ENCODE measurements at places on chromosomes 16 and 17.
A peak's percentile ranks its signal among the peaks of the same experiment; 100 is the strongest.

- DNase-seq = no peak
Measured at GRCh38 chr16:81818905-81819304, 39.8 kb downstream of the PLCG2 start.

DNA sequence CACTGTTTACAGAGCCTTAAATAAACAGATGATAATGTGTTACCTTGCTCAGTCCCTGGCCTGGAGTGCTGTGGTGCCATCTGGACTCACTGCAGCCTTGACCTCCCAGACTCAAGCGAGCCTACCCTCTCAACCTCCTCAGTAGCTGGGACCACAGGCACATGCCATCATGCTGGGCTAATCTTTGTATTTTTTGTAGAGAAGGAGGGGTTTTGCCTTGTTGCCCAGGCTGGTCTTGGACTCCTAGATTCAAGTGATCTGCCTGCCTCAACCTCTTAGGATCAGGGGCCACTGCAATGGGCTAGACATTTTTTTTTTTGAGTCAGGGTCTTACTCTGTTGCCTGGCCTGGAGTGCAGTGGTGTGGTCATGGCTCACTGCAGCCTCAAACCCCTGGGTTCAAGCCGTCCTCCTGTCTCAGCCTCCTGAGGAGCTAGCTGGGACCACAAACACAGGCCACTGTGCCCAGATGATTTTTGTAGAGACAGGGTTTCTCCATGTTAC is 5.0 kb upstream of the NAGLU start:
- DNase-seq = no peak

- DNase-seq = no peak
Measured at GRCh38 chr16:75130150-75130771, 13.7 kb upstream of the LDHD start.

DNA sequence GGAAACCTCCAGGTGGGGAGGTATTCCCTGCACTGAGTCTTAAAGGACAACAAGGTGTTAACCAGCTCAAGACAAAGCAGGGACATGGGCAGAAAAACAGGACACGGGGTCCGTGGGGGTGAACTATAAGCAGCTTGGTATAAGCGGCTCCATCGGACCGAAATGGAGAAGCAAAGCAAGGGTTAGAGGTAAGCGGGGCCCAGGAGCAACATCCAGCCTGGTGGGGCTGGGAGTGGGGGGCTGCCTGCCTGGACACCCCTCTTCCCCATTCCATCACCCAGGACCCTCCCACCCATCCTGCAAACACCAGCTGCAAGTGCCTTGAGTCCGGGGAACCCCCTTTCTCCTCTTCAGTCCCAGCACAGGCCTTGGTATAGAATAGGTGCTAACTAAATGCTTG is 29.5 kb downstream of the MYH11 start:
- no peak for DNase-seq

GRCh38 chr17:69637446-69638156 is 223.1 kb downstream of the MAP2K6 start:
- DNase-seq = peak; percentile 48

DNA sequence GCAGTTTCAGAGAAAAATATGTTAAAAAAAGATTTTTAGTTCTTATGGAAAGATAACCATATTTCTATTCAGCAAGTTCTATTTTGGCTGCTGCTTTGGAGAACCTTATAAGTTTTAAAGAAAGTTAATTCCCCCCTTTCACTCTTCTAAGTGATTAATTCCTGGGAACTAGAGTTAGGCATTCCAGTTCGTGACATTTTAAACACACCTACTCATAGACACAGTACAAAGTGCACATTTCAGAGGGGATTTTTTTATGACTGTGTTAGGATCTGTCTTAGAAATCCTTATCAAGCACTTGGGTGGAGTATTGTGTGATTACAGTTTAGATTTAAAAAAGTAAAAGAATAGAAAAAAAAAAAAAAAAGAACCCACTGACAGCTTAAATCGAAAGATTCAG is 3.5 kb upstream of the CDH11 start:
- DNase-seq = no peak

- DNase-seq = no peak
Measured at GRCh38 chr17:149897-150584, 12.7 kb downstream of the SCGB1C2 start.

- peak; percentile 90 for DNase-seq
Measured at GRCh38 chr17:40803617-40804082, 3.9 kb upstream of the KRT28 start.

- no peak for DNase-seq
Measured at GRCh38 chr16:1982013-1982433, 754 bp upstream of the NOXO1 start.

DNA sequence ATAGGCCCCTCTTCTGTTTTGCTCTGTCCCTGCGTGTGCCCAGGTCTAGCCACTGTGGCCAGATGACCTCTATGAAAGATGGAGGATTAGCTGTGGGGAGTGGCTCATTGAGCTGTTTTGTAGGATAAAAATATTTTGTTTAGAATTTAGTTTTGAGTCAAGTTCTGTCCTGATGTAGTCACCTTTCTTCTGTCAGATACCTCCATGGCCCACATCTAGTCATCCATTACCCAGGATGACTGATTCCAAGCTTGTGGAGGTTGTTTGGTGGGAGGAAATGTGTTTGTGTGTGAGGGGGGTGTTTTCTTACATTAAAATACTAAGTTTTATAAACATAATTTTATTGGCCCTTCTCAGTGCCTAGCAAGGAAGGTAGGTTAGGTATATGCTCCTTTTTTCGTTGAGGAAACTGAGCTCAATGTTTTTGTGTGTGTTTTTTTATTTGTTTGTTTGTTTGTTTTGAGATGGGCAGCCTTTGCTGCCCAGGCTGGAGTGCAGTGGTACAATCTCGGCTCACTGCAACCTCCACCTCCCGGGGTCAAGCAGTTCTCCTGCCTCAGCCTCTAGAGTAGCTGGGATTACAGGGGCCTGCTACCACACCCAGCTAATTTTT is 16.3 kb downstream of the SNX11 start:
- no peak for DNase-seq

DNA sequence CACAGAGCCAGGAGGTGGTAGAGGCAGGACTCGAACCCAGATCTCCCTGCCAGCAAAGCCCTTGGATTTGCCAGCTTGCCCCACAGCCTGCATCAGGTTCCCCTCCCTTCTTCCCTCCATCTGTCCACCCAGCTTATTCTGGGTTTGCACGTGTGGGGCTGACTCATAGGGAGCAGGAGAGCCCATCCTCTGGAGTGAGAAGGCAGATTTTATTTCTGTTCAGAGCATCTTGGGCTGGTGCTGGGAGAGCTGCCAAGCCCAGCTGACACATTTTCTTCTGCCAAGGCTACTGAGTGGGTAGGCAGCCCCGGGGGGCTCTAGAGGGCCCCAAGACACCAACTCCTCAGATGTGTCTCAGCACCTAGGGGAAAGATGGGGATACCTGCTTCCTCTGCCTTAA is 106.3 kb upstream of the CRHR1 start:
- no peak for DNase-seq

- DNase-seq = no peak
Measured at GRCh38 chr17:7184091-7184488, 4.9 kb upstream of the ASGR1 start.

- DNase-seq = no peak
Measured at GRCh38 chr17:1473170-1473569, 17.1 kb upstream of the CRK start.

DNA sequence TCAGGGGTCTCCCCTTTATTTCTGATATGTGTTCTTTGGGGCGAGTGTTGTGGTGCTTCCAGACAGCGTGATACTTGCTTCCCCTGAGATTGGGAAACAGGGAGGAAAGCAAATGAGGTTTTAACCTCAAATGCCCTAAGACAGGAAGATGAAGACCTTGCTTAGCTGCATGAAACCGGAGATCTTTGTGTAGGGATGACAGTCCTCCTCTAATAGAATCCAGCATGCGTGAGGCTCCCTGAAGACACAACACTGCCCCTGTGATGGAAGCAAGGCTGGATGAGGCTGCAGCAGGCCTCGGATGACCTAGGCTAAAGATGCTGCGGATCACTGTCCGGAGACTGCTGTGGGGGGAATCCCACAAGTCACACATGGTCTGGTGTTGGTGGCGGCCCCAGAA is 491.0 kb downstream of the CDH13 start:
- no peak for DNase-seq

DNA sequence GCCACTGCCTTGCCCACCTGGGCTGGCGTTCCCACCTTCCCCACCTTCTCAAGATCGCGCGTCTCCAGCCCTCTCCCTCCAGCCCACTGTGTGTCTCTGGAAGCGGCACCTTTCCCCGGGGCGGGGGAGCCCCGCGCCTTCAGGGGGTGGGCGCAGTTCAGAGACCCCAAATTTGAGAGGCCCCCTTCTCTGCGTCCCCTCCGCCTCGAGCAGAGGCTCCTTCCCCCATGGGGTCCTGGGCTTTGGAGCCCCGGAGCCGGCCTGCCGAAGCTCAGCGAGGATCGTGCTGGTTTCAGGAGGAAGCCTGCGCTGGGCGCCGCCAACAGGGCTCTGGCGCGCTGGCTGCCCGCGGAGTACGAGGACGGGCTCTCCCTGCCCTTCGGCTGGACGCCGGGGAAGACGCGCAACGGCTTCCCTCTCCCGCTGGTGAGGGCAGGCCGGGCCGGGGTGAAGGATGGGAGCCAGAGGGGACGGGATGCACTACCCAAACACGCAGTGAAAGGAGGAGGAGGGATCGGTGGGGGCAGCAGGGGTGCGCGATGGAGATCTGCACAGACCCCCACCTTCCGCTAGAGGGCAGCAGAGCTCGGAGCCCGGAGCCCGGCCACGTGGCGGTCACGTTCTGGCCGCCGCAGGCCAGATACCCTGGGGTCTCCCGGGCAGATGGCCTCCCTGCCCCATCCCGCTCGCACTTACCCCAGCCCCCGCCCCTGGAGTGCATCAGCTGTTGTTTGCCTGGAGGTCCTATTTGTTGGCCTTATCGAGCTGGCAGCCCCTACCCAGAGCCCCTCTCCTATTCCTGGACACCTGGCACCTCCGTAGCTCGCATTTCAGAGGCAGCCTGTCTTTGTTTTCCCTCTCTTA is 11.1 kb downstream of the LPO start:
- DNase-seq = peak; percentile 95

DNA sequence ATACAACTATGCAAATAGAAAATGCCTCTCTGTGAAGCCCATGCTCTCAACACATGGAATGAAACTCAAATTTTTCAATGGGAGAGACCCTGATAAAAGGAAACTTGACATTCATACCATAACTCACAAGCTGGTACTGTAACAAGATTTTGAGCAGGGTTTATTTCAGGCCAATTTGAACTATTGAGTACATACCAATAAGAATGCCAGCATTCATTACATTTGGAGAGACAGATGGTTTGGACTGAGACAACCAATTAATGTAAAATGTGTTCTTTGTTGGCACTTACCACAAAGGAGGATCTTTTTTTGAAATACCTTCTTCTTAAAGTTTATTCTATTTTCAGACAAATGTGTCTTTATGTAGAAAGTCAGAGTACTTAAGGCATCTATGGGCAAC is 1357.0 kb upstream of the GOT2 start:
- no peak for DNase-seq

- peak; percentile 20 for DNase-seq
Measured at GRCh38 chr16:84973236-84973635, 38.1 kb downstream of the ZDHHC7 start.

DNA sequence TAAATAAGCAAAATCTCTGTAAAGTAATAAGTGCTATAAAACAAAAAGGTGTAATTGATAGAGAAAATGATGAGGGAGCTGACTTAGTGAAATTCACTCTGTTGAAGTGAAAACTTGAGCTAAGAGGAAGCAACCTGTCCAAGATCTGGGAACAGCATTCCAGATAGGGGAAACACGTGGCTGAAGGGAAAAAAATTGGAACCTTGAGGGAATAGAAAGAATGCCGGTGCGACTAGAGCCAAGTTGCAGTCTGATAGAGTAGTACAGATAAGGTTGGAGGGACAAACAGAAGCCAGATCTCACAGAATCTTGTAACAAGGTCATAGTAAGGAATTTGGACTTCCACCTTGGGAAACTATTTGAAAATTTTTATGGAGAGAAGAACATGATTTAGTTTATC is 623 bp upstream of the DDX52 start:
- DNase-seq = no peak

DNA sequence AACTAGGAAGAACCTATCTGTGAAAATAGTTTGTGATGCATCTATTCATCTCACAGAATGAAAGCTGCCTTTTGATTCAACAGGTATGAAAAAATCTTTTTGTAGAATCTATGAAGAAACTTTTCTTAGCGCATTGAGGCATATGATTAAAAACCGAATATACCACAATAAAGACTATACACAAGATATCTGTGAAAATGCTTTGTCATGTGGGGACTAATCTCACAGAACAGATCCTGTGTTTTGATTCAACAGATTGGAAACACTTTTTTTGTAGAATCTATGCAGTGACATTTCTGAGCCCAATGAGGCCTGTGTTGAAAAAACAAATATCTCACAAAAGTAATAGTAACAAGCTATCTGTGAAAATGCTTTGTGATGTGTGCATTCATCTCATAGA is 2247.5 kb downstream of the TP53TG3F start:
- no peak for DNase-seq

GRCh38 chr17:8552577-8553320 is 77.8 kb downstream of the MYH10 start:
- DNase-seq = peak; percentile 25

- DNase-seq = no peak
Measured at GRCh38 chr17:11105141-11105540, 135.9 kb upstream of the SHISA6 start.

DNA sequence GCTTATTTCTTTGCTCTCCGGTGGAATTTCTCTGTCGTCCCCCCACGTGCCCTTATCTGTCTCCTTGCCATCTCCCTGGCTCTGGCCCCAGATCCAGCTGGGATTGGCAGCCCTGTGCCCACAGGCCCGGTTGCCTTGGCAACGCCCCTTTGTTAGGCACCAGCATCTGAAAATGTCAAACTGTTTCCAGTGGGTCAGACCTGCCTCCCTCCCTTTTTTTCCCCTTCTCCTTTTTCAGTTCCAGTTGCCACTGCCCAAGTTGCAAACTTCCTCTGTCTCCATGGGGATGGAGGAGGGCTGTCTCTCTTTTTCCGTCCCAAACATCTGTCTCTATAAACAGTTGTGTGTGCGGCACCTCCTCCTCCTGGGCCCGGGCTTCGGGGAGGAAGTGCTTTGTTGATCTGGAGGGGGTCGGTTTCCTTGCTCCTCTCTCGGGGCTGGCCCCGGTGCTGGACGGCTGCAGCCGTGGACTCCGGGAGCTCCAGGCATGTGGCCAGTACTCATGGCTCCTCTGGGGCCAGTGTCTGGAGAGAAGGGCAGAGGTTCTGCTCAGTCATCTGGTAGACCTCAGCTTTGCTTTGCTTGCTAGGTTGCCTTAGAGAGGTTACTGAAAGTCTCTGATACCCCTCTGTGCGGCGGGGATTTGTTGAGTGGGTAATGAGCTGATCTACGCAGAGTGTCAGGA is 35.3 kb downstream of the SOCS3 start:
- DNase-seq = peak; percentile 79
